ENCODE measurements at places on chromosomes 6 and 20. TPM values are rescaled to one million over a fixed set of nuclear protein-coding genes. Genes with fewer than 3 reads are reported as not detected.

DNA sequence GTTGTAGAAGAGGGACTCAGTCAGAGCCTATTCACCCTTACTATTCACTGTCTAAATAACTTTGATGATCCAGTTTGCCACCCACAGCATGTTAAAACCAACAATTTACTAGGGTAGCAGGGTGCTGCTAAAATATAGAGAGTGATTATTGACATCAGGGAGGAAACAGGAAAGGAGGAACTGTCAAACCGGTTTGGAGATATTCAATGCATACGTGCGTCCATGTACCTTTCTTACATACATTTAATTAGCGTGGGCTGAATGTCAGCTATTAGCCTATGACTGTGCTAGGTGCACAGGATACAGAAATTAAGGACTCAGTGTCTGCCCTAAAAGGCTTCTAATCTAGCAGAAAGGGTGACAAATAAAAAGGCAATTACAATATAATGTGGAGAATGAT, 57.2 kb downstream of the IL20RA start:
- H3K27ac ChIP-seq, result no peak overlapping the region
- peaks cover 49% of the 10 kb centered on the region for H3K27me3 ChIP-seq
- no peak for DNase-seq
- H3K4me3 ChIP-seq, result no peak overlapping the region
- H3K36me3 ChIP-seq, result no peaks in the 10 kb centered on the region

Gene MYLK2
- total RNA-seq, result 0.66 TPM

Gene CD109
- total RNA-seq, result 13.3 TPM

DNA sequence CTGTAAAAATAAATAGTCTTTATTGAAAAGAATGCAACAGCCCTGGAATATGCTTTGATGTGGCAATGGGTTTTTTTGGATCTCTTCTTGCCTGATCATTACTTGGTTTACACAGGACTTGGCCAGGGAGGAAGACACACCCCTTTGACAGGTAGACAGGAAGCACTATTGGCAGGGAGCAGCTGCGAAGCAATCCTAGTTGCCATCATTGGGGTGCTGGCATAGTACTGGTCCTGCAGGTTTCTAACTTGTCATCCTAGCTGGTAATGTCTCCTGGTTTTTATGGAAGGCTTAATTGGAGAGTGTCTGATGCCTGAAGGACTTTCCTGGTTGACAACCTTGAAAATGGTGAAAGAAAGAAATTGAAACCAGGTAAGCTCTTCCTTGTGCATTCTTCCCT, 71.2 kb upstream of the CCN6 start:
- no peak for DNase-seq
- no peak overlapping the region for H3K27ac ChIP-seq
- no peaks in the 10 kb centered on the region for H3K36me3 ChIP-seq

DNA sequence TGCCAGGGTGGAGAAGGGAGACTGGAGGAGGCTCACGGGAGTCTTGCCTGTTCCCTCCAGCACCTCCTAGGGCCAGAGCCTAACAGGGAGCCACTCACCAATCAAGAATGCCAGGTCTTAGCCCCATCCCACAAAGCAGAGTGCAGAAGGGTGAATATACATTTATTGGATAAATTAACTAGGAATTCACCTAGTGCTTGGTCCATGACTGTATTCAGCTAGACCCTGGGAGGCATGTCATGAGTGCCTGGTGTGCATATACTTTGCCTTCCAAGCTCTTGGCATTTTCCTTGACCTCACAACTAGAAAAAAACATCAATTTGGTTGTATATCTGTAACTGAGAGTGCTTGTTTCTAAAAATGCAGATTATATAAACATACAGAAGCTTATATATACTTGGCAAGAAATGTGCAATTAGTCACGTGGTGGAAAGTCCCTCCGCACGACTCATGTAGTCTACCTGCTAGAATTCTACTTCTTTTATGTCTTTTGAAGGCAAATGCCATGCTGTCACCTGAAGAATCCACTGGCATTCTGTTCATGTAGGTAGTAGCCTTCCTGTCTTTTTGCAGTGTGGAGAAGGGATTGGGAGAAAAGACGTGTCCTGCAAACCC, 991.0 kb downstream of the KIF16B start:
- no peaks in the 10 kb centered on the region for H3K36me3 ChIP-seq
- H3K4me3 ChIP-seq, result no peak overlapping the region
- DNase-seq, result no peak

- H3K27ac ChIP-seq, result peak overlapping the region; percentile 99
- peak overlapping the region; percentile 67 for H3K4me3 ChIP-seq
- peaks cover 16% of the 10 kb centered on the region for H3K36me3 ChIP-seq
- H3K27me3 ChIP-seq, result no peaks in the 10 kb centered on the region
Observed at GRCh38 chr6:26123947-26124780, 36.9 kb downstream of the HFE start.

DNA sequence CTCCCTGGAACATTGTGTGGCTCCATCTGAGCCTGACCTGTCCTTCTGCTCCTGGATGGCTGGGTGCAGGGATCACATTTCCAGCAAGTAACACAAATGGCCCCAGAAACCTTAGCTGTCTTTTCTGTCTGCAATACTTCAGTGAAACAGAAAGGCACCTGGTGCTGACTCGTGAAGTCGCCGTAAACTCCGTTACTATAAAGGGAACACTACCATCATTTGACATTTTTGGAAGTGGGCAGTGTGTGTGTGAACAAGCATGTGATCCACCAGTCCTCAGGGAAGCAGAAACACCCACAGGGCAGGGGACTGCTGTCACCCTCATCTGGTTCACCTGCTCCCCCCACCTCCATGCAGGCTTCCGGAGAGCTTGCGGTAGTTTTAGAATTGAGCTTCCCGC, 23.9 kb downstream of the SERPINB6 start:
- no peak overlapping the region for H3K27ac ChIP-seq
- no peaks in the 10 kb centered on the region for H3K27me3 ChIP-seq
- H3K4me3 ChIP-seq, result no peak overlapping the region
- DNase-seq, result no peak
- H3K4me1 ChIP-seq, result peaks cover 13% of the 10 kb centered on the region

DNA sequence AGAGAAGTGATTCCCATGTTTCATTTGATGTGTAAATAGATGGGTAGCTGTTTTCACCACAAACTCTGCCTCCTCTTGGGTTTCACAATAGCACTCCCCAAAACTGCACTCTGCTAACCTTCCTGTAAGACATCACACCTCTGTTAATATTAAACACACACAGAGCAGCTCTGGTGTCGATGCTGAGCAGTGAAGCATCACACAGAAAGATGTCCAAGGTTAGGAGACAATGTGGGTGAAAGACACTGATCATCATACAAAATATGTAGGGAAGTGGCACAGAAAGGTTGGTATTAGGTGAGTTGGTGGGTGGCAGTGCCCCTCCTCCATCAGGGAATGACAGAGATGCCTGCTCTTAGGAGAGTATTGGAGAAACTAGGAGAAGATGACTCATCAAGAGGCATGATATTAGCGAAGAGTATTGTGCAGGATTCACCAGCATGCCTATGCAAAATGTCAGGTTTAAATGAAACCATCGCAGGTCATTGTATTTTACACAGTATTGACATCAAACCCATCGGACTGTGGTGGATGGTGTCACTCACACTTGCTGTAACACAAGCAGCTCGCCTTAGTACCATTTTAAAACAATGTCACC, 199.7 kb downstream of the TBXT start:
- no peaks in the 10 kb centered on the region for H3K36me3 ChIP-seq
- H3K4me3 ChIP-seq, result no peak overlapping the region
- no peaks in the 10 kb centered on the region for H3K4me1 ChIP-seq
- no peak overlapping the region for H3K27ac ChIP-seq

- H3K27ac ChIP-seq, result no peak overlapping the region
- no peaks in the 10 kb centered on the region for H3K36me3 ChIP-seq
- no peaks in the 10 kb centered on the region for H3K27me3 ChIP-seq
- H3K4me1 ChIP-seq, result no peaks in the 10 kb centered on the region
Observed at GRCh38 chr20:57231161-57231560, 35.3 kb downstream of the BMP7 start.

DNA sequence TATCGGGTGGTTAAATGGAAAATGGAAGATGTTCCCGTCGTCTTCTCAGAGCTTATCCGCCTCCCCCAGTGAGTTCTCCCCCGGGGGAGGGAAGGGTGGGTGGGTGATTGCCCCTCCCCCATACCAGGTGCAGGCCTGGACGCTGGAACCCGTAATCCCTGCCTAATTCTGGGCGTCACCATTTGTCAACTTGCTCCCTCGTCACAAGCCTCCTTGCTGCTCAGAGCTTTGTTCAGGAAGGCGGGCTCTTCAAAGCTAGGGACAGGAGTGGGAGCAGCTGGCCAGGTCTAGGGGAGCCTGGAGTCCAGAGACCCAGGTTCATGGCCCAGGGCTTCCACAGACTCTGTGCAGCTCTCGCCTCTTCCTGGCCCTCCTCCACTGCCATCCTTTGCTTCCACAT, 25.6 kb downstream of the CDH22 start:
- no peaks in the 10 kb centered on the region for H3K27me3 ChIP-seq
- H3K4me1 ChIP-seq, result no peaks in the 10 kb centered on the region
- H3K4me3 ChIP-seq, result no peak overlapping the region
- no peaks in the 10 kb centered on the region for H3K36me3 ChIP-seq
- no peak for DNase-seq

- no peak overlapping the region for H3K27ac ChIP-seq
- H3K4me1 ChIP-seq, result no peaks in the 10 kb centered on the region
- DNase-seq, result no peak
- H3K27me3 ChIP-seq, result no peaks in the 10 kb centered on the region
- H3K36me3 ChIP-seq, result no peaks in the 10 kb centered on the region
Observed at GRCh38 chr6:134235937-134236751, 81.8 kb downstream of the SGK1 start.

DNA sequence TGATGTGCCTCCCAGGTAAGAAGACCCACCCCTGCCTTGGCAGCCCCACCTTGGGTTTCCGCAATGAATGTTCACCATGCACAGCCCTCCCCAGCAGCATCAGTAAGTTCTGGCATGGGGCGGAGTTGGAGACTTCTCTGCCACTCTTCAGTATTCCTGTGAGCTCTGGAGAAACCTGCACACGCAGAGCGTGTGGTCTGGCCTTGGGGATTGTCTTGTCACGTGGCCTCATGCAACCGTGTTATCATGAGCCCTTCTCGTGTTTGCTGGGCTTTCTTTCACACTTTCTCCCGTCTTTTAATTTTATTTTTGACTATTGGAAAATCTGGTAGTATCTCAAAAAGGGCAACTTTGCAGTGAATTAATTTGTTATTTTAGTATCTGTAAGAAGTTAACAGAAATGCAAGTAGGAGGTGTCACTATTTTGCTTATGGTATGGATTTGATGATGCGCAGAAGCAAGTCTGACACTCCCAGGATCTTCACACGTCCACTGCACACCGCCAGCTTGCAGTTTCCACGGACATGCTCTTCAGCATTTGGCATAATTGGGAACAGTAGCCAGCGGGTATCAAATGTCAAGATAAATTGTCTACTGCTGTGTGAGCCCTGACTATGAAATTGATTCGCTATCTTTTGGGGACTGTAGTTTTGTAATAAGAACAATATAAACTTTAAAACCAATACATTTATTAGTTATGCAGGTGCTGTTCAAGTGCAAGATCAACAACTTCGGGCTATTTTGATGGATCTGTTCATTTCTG, 463.5 kb downstream of the QKI start:
- no peaks in the 10 kb centered on the region for H3K27me3 ChIP-seq
- no peak for DNase-seq
- no peak overlapping the region for H3K27ac ChIP-seq

- no peak overlapping the region for H3K27ac ChIP-seq
- H3K27me3 ChIP-seq, result no peaks in the 10 kb centered on the region
- peak; percentile 66 for DNase-seq
Observed at GRCh38 chr6:39892490-39893129, 41.7 kb downstream of the MOCS1 start.

Gene LZTS3
- 15.6 TPM for total RNA-seq

Gene TMEM200A
- total RNA-seq, result 10.5 TPM

Gene ID4
- total RNA-seq, result 27.0 TPM

- H3K27me3 ChIP-seq, result no peaks in the 10 kb centered on the region
- H3K27ac ChIP-seq, result no peak overlapping the region
- no peak for DNase-seq
- no peaks in the 10 kb centered on the region for H3K36me3 ChIP-seq
Observed at GRCh38 chr6:168225471-168225911, 94.1 kb downstream of the DACT2 start.

Gene KIF6
- 0.59 TPM for total RNA-seq

DNA sequence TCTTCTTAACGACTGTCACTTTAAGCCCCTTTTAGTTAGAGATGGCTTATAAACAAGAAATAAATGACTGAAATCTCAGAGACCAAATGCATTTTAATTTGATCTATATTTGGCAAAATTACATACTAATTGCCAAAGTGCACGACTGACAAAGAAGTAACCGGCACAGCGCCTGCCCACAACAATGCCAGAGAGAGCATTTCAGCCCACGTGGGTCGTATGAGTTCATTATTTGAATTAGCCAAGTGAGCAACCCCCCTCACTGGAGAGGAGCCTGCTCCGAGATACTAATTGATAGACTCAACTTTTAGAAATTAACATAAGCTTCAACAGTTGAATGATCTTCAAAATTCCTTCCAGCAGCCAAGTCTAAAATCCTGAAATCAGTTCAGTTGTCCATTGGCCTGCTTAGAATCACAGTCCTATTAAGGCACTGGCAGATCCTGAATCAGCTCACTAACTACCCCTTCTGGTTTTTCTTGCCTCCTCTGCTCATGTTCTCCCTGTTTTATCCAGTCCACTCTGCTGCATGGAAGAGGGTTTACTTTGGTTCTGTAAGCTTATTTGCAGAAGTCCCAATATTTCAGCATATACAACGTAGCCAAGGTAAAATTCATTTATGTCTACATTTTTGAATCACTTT, 519.1 kb upstream of the AGPAT4 start:
- DNase-seq, result no peak
- no peak overlapping the region for H3K4me3 ChIP-seq
- no peaks in the 10 kb centered on the region for H3K27me3 ChIP-seq
- H3K4me1 ChIP-seq, result no peaks in the 10 kb centered on the region

- H3K36me3 ChIP-seq, result no peaks in the 10 kb centered on the region
- H3K4me1 ChIP-seq, result no peaks in the 10 kb centered on the region
- no peaks in the 10 kb centered on the region for H3K27me3 ChIP-seq
- no peak overlapping the region for H3K27ac ChIP-seq
Observed at GRCh38 chr20:52082612-52083011, 109.0 kb downstream of the ZFP64 start.

Gene IPCEF1
- total RNA-seq, result 1.2 TPM

DNA sequence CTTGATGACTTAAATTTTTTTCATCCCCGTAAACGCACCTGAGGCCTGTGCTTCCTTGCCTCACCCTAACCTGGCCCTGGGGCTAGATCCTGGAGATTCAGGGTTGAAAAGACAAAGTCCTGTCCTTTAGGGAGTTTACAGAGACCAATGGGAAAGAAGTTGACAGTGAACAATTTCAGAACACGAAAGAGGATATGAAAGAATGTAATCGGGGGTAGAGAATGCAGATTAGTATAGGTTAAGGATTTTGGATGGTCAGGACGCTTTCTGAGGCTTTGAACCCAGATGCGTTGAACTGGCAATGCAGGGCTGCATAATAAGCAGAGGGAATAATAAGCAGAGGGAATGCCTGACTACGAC, 1.7 kb upstream of the FBXO5 start:
- DNase-seq, result no peak
- H3K27ac ChIP-seq, result peak overlapping the region; percentile 83
- peaks cover 23% of the 10 kb centered on the region for H3K4me1 ChIP-seq
- H3K36me3 ChIP-seq, result peaks cover 8% of the 10 kb centered on the region
- H3K4me3 ChIP-seq, result peak overlapping the region; percentile 87

Gene POM121L2
- not detected for total RNA-seq

GRCh38 chr6:1049170-1049569, 262.7 kb upstream of the FOXQ1 start:
- no peaks in the 10 kb centered on the region for H3K4me1 ChIP-seq
- H3K27ac ChIP-seq, result no peak overlapping the region
- no peak for DNase-seq
- peaks cover 7% of the 10 kb centered on the region for H3K27me3 ChIP-seq

- DNase-seq, result no peak
- H3K4me1 ChIP-seq, result no peaks in the 10 kb centered on the region
- no peak overlapping the region for H3K27ac ChIP-seq
- H3K4me3 ChIP-seq, result no peak overlapping the region
- no peaks in the 10 kb centered on the region for H3K27me3 ChIP-seq
- H3K36me3 ChIP-seq, result no peaks in the 10 kb centered on the region
Observed at GRCh38 chr6:22401206-22401605, 104.4 kb upstream of the PRL start.
